Activated naive CD4-positive, alpha-beta T cell treated with anti-CD3 and anti-CD28 coated beads, Interleukin-2, amount 50 U/mL, for 72 hours (primary cell): ENCODE measurements at places on chromosomes 4 and X.
A peak's percentile ranks its signal among the peaks of the same experiment; 100 is the strongest.

DNA sequence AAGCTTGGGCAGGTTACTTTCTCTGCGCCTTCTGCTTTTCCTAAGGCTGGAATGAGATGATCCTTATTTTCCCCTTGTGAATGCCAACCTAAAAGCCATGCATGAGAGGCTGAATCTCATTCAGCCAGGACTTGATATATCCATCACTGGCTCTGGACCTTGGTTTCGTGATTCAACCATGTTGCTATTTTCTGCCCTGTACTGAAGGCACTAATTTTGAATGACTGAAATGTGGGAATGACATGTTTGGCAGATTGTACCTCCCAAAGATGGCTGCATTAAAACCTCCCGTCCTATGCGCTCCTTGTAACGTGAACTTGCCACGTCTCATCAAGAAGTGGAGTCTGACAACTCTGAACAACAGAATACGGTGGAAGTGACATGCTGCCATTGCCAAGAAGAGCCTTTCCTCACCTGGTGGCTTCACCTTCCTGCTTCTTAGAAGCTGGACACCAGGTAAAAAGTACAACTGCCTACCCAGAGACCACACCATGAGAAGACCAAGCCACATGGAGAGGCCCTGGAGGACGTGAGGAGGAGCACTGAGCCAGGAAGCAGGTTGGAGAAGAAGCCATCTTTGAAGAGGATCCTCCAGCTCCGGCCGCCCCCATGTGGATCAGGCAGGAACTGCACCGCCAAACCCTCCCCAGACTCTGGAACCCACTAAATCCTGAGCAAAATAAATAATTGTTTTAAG lies 174.5 kb downstream of the NSUN7 start:
- DNase-seq: peak; percentile 88

- DNase-seq: no peak
Observed at GRCh38 chr4:40553995-40554394, 75.7 kb downstream of the RBM47 start.

DNA sequence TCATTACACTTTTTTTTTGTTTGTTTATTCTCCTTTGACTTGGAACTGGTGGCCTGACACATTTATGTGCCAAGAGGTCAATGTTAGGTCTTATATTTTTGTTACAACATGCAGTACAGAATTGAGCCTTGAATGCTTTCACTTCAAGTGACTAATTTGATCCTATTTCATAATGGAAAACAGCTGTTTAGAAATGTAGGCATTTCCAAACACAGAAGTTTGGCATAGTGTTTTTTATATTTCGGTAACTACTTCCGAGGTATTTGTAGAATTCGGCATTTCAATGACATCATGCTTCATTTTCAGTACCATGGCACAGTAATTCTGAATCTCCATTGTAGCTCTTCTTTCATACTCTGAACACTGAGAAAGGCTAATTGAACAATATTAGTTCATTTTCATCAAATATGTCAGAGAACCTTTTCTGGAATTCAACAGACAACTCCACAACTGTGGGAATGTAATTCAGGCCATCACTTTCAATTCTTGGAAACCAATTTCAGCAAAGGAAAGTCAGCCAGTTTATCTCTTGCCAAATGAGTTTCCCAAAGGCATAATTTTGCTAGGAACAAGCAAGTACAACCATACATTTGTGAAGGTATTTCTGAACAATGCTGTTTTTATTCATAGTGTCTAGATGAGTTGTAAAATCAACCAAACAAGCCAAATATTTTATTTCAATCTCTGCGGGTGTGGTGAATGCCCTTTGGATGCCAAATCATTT lies 11.4 kb downstream of the FAM120C start:
- no peak for DNase-seq

DNA sequence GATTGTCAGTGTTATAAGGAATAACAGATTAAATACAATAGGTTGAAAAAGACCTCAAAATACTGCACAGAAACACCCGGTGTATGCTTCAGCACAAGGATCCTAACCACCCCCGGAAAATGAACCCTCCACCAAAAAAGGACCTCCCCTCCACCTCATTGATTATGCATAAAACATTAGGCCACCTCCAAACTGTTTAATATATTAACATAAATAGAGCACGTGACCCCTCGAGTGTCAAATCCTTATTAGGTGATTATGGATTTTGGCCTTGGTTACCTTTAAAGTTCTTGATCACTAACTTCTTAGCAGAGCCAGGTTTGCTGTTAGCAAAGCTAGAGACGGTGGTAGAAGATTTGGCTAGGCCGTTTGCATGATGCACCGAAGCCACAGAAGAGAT lies 958 bp downstream of the CUL4B start:
- no peak for DNase-seq

DNA sequence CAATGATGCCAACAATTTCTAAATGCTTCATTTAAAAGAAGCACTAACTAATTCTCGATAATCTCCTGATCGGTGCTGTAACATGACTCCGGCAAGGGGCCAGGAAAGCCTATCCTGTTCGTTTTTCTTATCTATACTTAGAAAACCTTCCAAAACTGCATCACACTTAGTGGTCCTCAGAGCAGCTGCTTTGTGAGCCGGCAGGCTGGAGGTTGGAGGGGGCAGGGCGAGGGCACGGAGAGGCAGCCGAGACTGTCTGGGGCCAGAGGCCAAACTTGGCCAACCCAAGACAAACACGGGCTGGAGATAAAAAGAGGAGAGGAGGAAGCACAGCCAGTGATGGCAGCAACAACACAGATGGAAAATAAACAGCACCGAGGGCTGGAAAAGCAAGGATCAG lies 455.7 kb downstream of the BCOR start:
- no peak for DNase-seq

DNA sequence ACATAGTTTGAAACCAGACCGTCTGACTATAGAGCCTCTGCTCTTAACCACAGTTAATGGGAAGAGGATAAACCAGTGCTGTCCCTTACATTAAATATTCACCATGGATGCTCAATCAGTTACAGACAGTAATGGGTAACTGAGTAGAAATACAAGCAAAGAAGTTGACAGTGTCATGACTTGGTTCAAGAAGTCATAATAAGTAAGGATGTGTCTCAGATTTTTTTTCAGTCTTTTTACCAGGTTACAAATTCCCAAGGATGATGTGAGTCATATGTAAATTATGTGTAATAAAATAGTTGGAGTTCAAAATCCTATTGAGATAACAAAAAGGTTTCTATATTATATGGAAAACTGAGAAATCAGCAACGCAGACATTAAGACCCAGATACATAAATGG lies 31.1 kb downstream of the ZCCHC4 start:
- DNase-seq: no peak

DNA sequence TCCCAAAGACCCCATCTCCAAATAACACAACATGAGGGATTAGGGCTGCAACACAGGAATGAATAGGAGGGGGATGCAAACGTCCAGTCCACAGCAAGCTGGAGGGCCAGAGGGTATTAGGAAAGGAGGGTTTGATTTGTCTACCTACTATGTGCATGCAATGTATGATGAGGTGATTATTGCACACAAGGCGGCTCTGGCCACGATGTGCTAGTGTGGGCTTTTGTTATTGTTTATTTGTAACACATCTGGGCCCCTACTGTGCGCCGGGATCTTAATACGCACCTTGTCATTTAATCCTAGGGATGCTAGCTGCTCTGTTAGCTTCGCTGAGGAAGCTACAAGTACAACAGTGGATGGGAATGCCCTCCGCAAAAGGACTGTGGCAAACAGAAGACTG lies 19.5 kb downstream of the SH3KBP1 start:
- DNase-seq: no peak

GRCh38 chr4:92506933-92507332 lies 203.2 kb downstream of the GRID2 start:
- DNase-seq: no peak

DNA sequence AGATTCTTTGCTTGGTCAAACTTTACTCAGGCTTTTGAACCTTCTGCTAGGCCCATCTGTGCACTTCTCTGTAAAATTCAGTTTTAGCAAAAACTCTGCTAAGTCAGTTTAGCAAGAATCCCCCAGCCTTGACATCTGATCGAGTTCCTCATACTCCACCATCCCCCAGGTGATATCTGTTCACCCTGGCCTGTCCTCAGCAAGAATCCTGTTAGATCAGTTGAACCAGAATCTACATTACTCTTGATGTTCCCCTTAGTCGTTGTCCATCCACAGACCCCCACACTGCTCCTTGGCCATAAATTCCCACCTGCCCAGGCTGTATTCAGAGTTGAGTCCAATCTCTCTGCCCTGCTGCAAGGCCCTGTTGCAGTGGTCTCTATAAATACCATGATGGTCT lies 162.6 kb downstream of the ZNF674 start:
- no peak for DNase-seq

DNA sequence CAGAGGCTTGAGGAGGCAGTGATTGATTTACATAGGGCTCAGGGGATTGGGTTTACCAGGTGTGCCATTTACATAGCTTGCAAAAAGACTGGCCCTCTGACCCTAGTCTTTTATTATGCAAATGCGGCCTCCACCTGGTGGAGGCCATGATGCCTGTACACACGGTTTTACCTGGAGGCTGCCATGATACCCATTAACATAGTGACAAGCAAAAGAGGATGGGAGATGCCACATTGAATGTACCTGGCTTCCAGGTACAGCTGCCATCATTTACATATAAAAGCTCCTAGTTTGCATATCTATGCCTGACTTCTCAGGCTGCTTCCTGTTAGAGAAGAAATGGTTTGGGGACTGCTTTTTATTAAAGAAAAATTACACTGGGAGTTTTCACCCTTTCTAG lies 72.0 kb downstream of the NEXMIF start:
- DNase-seq: no peak

DNA sequence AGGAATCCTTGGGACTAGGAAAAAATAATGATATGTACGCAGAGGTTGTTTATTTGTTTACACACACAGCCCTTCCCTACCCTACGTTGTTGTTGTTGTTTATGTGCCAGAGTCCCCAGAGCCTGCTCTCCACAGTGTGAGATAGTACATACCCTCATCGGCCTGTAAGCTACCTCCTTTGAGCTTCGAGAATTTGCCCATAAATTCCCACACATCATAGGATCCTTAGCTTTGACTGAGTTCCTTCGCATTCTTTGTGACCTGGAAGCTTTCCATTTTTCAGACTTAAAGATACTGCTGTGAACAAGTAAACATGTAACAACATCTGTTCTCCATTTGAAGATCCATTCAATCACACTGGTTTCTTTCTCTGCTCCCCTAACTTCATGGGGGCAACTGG lies 114.5 kb downstream of the IRF2 start:
- DNase-seq: no peak

DNA sequence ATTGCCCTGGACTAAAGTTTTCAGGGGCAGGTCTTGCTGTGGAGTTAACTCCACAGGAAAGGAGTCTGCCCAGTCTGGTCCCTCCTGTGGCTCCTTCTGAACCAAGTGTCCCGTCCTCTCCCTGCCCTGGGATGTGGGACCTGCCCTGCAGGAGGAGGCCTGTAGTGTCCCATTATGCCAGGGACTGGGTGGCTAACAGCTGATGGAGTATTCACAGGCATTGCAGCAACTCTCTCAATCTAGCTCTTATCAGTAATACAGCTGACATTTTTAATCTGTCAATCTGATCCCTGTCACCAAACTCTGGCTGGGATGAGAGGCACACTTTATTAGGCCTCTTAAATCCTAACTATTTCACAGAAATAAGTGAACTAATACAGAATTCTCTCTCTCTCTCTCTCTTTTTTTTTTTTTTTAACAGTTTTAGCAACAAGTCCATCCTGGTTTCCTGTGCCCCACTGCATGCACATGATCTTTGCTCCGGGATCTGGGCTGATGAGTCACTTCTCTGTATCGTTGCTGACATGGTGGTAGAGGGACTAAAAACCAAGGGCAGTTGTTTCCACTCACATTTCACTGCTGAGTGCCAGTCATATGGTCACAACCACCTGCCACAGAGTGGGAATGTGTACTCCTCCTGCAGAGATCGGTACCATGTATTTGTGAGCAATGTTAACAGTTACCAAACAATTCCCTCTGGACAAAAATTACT lies 39.1 kb downstream of the HAND2 start:
- DNase-seq: no peak

- DNase-seq: no peak
Observed at GRCh38 chr4:84790769-84791565, 175.5 kb downstream of the WDFY3 start.

- no peak for DNase-seq
Observed at GRCh38 chr4:5709207-5709575, 832 bp upstream of the EVC2 start.

DNA sequence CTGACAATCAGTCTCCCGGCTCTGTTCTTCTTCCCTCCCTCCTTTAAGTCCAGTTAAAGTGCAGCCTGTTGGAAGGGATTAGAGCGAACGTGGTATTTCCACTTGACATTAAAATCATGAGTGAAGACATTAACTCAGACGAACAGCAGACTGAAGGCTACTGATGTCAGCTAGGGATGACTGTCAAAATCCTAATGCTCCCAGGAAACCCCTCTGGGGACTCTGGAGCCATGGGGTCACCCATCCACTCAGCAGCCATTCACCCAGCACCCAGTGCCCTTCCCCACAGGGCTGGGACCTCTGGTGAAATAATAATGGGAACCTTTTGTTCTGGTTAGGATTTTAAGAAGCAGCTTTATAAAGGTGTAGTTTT lies 113.9 kb downstream of the DRD5 start:
- no peak for DNase-seq

DNA sequence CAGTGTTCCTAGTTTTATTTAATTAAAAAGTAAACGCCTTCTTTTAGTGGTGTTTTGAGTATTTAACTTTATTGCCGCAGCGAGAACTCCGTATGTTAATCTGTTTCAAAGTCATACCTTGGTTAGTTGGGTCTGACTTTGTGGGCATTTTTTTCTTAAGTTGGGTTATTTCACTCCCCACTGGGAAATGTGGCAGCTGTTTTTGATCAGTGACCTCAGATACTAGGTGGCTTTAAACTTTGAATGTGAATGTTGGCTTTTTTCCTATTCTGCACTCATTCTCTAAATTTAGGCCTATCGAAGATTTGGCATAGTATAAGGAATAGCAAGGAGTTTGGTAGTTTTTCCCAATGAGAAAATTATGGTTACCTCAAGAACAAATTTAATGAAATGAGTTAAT lies 85.9 kb downstream of the FIP1L1 start:
- DNase-seq: no peak

- DNase-seq: no peak
Observed at GRCh38 chr4:1405636-1406393, 427 bp downstream of the NKX1-1 start.

DNA sequence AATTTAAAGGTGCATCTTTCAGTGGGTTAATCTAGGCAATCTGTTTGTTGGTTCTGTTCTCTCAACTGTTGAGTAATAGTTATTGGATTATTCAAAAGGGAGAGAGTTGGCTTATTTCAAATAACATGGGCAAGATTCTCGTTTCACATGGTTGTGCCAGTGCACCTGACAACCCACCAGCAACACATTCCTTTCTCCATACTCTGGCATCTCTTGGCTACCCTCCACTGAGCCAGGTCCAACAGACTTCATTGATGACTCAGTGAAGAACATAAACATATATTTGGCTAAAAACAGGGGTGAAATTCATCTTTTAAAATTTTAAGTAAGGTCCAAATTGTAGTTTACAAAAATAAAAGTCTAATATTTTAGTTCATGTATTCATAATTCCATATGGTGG lies 967.2 kb downstream of the RPA4 start:
- DNase-seq: no peak

- DNase-seq: no peak
Observed at GRCh38 chrX:112066813-112067212, 15.8 kb downstream of the TRPC5 start.
